ENCODE measurements at places on chromosomes 7 and 10.

DNA sequence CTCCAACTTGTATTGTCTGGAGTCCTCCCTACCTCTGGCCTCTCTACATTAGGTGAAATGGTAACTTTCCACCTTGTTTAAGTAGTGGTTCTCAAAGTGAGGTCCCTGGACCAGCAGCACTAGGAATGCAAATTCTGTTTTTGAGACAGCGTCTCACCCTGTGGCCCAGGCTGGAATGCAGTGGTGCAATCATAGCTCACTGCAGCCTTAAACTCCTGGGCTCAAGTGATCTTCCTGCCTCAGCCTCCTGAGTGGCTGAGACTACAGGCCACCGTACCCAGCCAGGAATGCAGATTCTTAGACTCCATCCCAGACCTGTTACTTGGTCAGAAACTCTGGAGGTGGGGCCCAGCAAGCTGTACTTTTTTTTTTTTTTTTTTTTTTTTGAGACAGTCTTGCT, 6.8 kb upstream of the TBL2 start:
- H3K27ac ChIP-seq = no peak overlapping the region
- peaks cover 6% of the 10 kb centered on the region for H3K4me1 ChIP-seq
- no peaks in the 10 kb centered on the region for H3K36me3 ChIP-seq
- no peak overlapping the region for H3K4me3 ChIP-seq
- DNase-seq = no peak

DNA sequence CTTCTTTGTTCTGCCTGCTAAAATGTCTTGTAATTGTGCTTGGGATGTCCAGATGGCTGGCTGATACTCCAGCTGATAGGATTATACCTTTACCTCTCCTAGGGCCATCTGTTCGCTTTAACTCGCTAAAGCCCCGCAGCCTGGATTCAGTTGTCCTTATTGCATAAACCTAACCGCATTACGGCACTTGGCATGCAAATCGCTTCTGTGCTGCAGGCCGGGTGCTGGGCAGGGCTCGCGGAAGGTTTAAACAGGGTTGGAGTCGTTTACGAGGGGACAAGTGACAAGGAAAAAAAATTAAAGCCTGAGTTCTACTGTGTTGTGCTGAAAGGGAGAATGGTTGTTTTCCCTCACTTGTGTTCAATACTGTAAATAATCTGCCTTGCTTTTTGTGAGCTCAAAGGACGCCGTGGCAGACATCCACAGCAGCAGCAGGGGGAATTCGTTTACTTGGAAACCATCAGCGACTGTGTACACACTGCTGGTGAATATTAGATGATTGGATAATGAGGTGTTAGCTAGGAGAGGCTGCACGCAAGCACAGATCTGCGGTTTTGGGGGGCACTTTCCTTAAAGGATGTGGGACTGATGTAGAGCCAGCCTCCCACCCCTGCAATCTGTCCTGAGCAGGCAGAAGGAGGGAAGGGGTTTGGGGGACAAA, 93.0 kb downstream of the EBF3 start:
- H3K4me3 ChIP-seq = no peak overlapping the region
- no peak overlapping the region for H3K27ac ChIP-seq
- DNase-seq = no peak
- H3K36me3 ChIP-seq = no peaks in the 10 kb centered on the region

DNA sequence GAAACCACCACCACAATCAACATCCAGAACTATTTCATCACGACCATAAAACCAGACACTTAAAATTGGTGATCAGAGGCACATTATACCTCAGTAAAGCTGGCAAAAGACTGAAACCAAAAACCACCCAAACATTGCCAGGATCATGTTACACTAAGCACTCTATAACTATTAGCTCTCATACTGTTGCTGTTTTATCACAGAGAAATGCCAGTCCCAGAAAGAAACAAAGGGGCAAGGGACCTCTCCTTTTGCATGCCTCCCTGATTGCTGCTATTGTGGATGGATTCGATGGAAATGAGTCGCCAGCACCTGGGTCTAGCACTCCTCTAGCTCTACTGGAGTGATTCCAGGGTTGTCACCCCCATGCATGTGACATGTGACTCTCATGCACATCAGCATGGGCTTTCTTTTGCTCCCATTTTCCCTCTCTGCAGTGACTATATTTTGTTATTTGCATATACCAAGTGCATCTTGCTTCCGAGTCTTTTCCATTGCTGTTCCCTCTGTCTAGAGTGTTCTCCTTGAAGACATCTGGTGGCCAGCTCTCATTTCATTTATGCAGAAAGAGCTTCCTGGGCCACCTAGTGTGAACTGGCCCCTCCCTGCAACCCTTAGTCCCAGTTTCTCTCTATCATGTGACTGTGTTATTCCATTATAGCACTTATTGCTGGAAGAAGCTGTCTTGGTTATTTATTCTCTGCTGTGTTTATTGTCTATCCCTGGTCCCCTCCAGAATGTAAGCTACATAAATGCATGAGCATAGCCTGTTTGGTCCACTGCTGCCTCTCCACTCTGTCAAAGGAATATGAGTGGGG, 300.6 kb downstream of the PLXNA4 start:
- H3K27me3 ChIP-seq = no peaks in the 10 kb centered on the region
- no peak overlapping the region for H3K4me3 ChIP-seq
- H3K27ac ChIP-seq = no peak overlapping the region
- no peak for DNase-seq

DNA sequence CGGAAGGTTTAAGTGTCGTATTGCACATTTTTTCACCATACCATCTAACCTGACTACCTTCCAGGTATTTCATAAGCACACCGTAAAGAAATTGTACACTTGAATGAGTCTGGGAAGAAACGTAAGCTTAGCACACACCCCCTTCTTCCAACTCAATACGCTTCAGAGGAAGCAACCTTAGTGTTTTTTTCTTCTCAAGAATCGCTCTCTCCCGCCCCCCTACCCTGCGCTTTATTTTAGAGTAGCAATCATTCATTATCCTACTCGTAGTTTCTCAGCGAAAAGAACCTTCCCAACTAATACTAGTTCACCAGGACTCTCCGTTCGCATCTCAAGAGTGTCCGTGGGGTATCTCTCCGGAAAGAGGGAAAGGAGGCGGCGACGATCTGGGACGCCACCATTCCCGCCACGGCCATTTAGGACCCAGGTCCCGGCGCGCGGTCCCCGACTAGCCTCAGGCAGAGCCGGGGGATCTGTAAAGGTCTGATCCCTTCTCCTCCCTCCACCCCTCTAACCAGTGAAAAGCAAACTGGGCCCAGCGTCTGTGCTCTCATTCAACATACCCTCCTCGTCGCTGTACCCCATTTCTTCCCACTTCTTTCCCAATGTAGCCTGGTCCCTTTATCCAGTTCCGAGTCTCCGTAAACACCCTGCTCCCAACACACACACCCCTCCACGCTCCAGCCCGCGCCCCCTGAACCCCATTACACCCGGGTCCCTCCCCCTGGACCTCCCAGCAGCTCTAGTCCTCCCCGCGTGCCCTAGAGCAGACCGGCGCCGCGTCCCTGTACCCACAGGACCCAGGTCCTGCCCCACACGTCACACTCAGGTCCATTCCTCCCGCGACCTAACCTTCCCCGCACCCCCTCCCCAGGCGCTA, 16.0 kb downstream of the MYOZ1 start:
- H3K27me3 ChIP-seq = no peaks in the 10 kb centered on the region
- peak overlapping the region; percentile 98 for H3K27ac ChIP-seq
- no peaks in the 10 kb centered on the region for H3K36me3 ChIP-seq
- no peak for DNase-seq

DNA sequence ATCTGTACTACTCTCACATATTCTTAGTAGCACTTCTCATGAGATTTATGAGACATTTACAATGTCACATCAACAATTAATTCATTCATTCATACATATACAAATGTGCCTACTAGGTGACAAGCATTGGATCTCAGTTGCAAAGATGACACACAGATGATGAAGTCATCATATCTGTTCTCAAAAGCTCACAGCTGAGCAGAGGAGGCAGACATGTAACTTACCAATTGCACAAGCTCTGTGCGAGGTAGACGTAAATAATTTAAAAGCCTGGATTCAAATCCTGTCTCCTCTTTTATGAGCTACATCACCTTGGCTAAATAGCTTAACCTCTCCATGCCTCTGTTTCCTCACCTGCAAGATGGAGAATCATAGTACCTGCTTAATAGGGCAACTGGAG, 109.4 kb upstream of the FAM133B start:
- H3K27me3 ChIP-seq = no peaks in the 10 kb centered on the region
- H3K4me1 ChIP-seq = no peaks in the 10 kb centered on the region
- no peak for DNase-seq
- no peak overlapping the region for H3K27ac ChIP-seq
- H3K4me3 ChIP-seq = no peak overlapping the region

- H3K4me1 ChIP-seq = peaks cover 77% of the 10 kb centered on the region
- no peaks in the 10 kb centered on the region for H3K27me3 ChIP-seq
- H3K4me3 ChIP-seq = peak overlapping the region; percentile 86
- peak overlapping the region; percentile 90 for H3K27ac ChIP-seq
Measured at GRCh38 chr7:90728568-90728967, 132.4 kb downstream of the CDK14 start.

- no peak overlapping the region for H3K4me3 ChIP-seq
- no peaks in the 10 kb centered on the region for H3K27me3 ChIP-seq
- no peak overlapping the region for H3K27ac ChIP-seq
- no peak for DNase-seq
- H3K36me3 ChIP-seq = peaks cover 5% of the 10 kb centered on the region
Measured at GRCh38 chr10:93173967-93174845, 100.5 kb downstream of the CYP26A1 start.

GRCh38 chr10:48693206-48693605, 8.5 kb downstream of the WDFY4 start:
- H3K27ac ChIP-seq = peak overlapping the region; percentile 93
- no peak for DNase-seq
- no peaks in the 10 kb centered on the region for H3K27me3 ChIP-seq
- peaks cover 71% of the 10 kb centered on the region for H3K4me1 ChIP-seq

DNA sequence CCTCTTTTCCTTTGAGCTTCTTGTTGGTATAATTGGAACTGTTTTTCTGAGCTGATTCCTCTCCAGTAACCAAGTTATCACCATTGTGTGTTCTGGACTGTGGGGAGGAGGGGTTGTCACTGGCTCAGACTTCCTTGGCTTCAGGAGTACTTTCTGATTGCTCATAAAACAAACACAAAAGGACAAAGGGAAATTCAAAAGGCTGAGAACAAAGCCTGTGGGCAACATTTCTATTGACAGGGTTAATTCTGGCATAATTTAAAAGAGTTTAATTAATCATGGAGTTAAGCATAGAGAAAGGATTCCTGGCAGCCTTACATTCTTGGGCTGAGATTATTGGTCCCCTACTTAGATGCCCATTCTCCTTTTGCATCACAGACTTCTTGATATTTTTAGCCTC, 222.9 kb upstream of the KMT2E start:
- no peaks in the 10 kb centered on the region for H3K36me3 ChIP-seq
- H3K4me1 ChIP-seq = no peaks in the 10 kb centered on the region
- no peak for DNase-seq
- H3K27ac ChIP-seq = no peak overlapping the region
- no peak overlapping the region for H3K4me3 ChIP-seq

- no peaks in the 10 kb centered on the region for H3K36me3 ChIP-seq
- H3K27ac ChIP-seq = no peak overlapping the region
- H3K27me3 ChIP-seq = peaks cover 15% of the 10 kb centered on the region
Measured at GRCh38 chr7:151195616-151196450, 8.8 kb upstream of the ASB10 start.

GRCh38 chr7:22393913-22394729, 37.2 kb upstream of the RAPGEF5 start:
- no peak overlapping the region for H3K4me3 ChIP-seq
- H3K4me1 ChIP-seq = no peaks in the 10 kb centered on the region
- no peak for DNase-seq
- peaks cover 8% of the 10 kb centered on the region for H3K27me3 ChIP-seq
- no peak overlapping the region for H3K27ac ChIP-seq

DNA sequence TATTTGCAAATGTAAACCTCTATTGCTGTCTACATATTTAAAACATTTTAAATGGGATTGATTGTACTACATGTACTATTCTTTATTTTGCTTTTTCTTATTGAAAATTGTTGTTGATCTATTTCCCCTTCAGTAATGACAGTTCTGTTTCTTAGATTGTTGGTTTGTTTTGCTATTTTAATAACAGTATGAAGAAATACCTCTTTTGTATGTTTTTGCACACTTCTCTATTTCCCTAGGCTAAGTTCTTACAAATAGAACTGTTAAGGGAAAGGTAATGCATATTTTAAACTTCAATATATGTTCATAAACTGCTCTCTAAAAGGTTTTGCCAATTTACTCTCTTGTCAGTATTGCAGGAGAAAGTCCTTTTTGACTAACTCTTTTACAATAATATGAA, 195.0 kb upstream of the PRPS1L1 start:
- H3K27ac ChIP-seq = no peak overlapping the region
- no peak overlapping the region for H3K4me3 ChIP-seq
- peaks cover 32% of the 10 kb centered on the region for H3K4me1 ChIP-seq
- no peaks in the 10 kb centered on the region for H3K27me3 ChIP-seq
- no peaks in the 10 kb centered on the region for H3K36me3 ChIP-seq
- no peak for DNase-seq

- H3K27ac ChIP-seq = no peak overlapping the region
- no peaks in the 10 kb centered on the region for H3K27me3 ChIP-seq
- no peaks in the 10 kb centered on the region for H3K36me3 ChIP-seq
- H3K4me1 ChIP-seq = no peaks in the 10 kb centered on the region
- H3K4me3 ChIP-seq = no peak overlapping the region
Measured at GRCh38 chr7:16130111-16131110, 290.9 kb downstream of the CRPPA start.

Measured in memory B cell (primary cell).